Right renal pelvis (tissue), 4 donors: ENCODE measurements at places on chromosomes 16 and 17. TPM values are rescaled to one million over a fixed set of nuclear protein-coding genes. Genes with fewer than 3 reads are reported as not detected.

- no peak for DNase-seq
Observed at GRCh38 chr16:87125206-87126155, 191.7 kb downstream of the C16orf95 start.

DNA sequence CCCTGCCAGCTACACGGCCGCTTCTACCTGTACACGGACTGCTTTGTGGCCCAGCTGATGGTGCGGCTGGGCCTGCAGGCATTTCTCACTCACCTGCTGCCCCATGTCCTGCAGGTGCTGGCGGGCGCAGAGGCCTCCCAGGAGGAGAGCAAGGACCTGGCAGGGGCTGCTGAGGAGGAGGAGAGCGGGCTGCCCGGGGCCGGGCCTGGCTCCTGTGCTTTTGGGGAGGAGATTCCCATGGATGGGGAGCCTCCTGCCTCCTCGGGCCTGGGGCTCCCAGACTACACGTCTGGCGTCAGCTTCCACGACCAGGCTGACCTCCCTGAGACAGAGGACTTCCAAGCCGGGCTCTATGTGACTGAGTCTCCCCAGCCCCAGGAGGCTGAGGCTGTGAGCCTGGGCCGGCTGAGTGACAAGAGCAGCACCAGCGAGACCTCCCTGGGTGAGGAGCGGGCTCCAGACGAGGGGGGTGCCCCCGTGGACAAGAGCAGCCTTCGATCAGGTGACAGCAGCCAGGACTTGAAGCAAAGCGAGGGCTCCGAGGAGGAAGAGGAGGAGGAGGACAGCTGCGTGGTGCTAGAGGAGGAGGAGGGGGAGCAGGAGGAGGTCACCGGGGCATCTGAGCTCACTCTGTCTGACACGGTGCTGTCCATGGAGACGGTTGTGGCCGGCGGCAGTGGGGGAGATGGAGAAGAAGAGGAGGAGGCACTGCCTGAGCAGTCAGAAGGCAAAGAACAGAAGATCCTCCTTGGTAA lies 3.5 kb downstream of the WDR81 start:
- DNase-seq: no peak

GRCh38 chr17:82752371-82753200 lies 721 bp downstream of the TBCD start:
- DNase-seq: no peak

Gene HSPB9
- polyA plus RNA-seq: 0.15 TPM

Gene KRTAP2-3
- not detected for polyA plus RNA-seq

Gene SULT1A1
- polyA plus RNA-seq: 22.7 TPM

Gene CLDN7
- polyA plus RNA-seq: 66.0 TPM
